Vagina (tissue), 2 donors: ENCODE measurements at places on chromosomes 12 and 14. TPM values are rescaled to one million over a fixed set of nuclear protein-coding genes. Genes with fewer than 3 reads are reported as not detected.

DNA sequence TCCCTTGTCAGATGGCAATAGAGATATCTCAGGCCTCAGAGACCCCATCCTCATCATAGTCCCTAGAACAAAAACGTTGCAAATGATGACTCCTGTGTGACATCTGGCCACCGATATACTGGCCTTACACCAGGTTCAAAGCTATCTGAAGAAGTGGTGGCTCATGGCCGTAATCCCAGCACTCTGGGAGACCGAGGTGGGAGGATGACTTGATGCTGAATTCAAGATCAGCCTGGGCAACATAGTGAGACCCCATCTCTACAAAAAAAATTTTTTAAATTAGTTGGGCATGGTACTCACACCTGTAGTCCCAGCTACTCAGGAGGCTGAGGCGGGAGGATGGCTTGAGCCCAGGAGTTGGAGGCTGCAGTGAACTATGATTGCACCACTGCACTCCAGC, 13.1 kb downstream of the CAMKK2 start:
- no peaks in the 10 kb centered on the region for H3K27me3 ChIP-seq
- peaks cover 51% of the 10 kb centered on the region for H3K4me1 ChIP-seq
- DNase-seq = no peak

GRCh38 chr12:87820524-87821202, 208.5 kb downstream of the C12orf50 start:
- H3K27ac ChIP-seq = no peak overlapping the region
- no peaks in the 10 kb centered on the region for H3K27me3 ChIP-seq
- DNase-seq = no peak
- no peaks in the 10 kb centered on the region for H3K36me3 ChIP-seq
- H3K4me1 ChIP-seq = no peaks in the 10 kb centered on the region

DNA sequence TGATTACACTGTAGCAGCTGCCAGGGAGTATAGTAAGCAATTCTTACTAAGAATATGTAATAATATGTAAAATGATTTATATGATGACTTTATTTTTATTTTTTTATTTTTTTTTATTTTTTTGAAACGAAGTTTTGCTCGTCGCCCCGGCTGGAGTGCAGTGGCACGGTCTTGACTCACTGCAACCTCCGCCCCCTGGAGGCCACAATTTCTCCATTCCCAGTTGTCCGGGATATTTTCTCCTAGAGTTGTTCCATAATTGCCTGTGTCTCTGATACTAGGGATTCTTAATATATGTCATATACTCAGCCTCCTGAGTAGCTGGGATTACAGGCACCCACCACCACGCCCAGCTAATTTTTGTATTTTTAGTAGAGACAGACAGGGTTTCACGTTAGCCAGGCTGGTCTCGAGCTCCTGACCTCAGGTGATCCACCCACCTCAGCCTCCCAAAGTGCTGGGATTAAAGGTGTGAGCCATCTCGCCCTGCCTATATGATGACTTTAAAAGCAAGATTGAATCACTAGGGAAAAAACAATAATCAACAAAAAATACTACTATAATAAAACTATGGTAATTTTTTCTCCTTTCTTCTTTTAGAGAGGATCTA, 12.2 kb upstream of the ITPR2 start:
- DNase-seq = no peak
- H3K27ac ChIP-seq = no peak overlapping the region
- H3K4me3 ChIP-seq = no peak overlapping the region
- no peaks in the 10 kb centered on the region for H3K4me1 ChIP-seq
- no peaks in the 10 kb centered on the region for H3K36me3 ChIP-seq
- no peaks in the 10 kb centered on the region for H3K27me3 ChIP-seq

Gene POTEM
- not detected for total RNA-seq

- no peak for DNase-seq
- H3K27ac ChIP-seq = peak overlapping the region; percentile 41
- no peaks in the 10 kb centered on the region for H3K36me3 ChIP-seq
- H3K4me1 ChIP-seq = peaks cover 43% of the 10 kb centered on the region
Measured at GRCh38 chr14:95472819-95473251, 43.6 kb downstream of the SYNE3 start.

Gene INHBC
- not detected for total RNA-seq
